ENCODE measurements at places on chromosomes 16 and 17. TPM values are rescaled to one million over a fixed set of nuclear protein-coding genes. Genes with fewer than 3 reads are reported as not detected.

- peaks cover 4% of the 10 kb centered on the region for H3K27me3 ChIP-seq
- no peak for DNase-seq
- H3K4me3 ChIP-seq = no peak overlapping the region
- peaks cover 10% of the 10 kb centered on the region for H3K4me1 ChIP-seq
These were observed 9.7 kb downstream of the ENPP7 start for GRCh38 chr17:79740413-79740812.

CACNA1G gene
- not detected for total RNA-seq

- no peak overlapping the region for H3K27ac ChIP-seq
- no peak overlapping the region for H3K4me3 ChIP-seq
- no peaks in the 10 kb centered on the region for H3K36me3 ChIP-seq
- DNase-seq = no peak
- H3K4me1 ChIP-seq = no peaks in the 10 kb centered on the region
These were observed 178.7 kb downstream of the SNX29 start for GRCh38 chr16:12155235-12155634.

HAS3 gene
- total RNA-seq = 5.9 TPM

ESRP2 gene
- total RNA-seq = 19.8 TPM

GRCh38 chr17:57943140-57943539 lies 12.1 kb downstream of the CUEDC1 start:
- no peaks in the 10 kb centered on the region for H3K36me3 ChIP-seq
- H3K27me3 ChIP-seq = no peaks in the 10 kb centered on the region
- DNase-seq = no peak
- no peak overlapping the region for H3K4me3 ChIP-seq

- no peaks in the 10 kb centered on the region for H3K27me3 ChIP-seq
- no peaks in the 10 kb centered on the region for H3K36me3 ChIP-seq
- no peak overlapping the region for H3K27ac ChIP-seq
- no peaks in the 10 kb centered on the region for H3K4me1 ChIP-seq
These were observed 305.4 kb downstream of the CEP112 start for GRCh38 chr17:65886315-65887245.

GRCh38 chr16:51648526-51648925 lies 497.5 kb upstream of the SALL1 start:
- H3K36me3 ChIP-seq = no peaks in the 10 kb centered on the region
- H3K27ac ChIP-seq = no peak overlapping the region
- no peak overlapping the region for H3K4me3 ChIP-seq
- H3K27me3 ChIP-seq = no peaks in the 10 kb centered on the region
- no peaks in the 10 kb centered on the region for H3K4me1 ChIP-seq
- DNase-seq = no peak

GRCh38 chr16:84931506-84931905 lies 79.8 kb downstream of the ZDHHC7 start:
- DNase-seq = no peak
- no peak overlapping the region for H3K27ac ChIP-seq
- no peak overlapping the region for H3K4me3 ChIP-seq
- no peaks in the 10 kb centered on the region for H3K27me3 ChIP-seq
- H3K36me3 ChIP-seq = no peaks in the 10 kb centered on the region
- peaks cover 26% of the 10 kb centered on the region for H3K4me1 ChIP-seq

- peak overlapping the region; percentile 83 for H3K27ac ChIP-seq
- peak; percentile 96 for DNase-seq
- peaks cover 64% of the 10 kb centered on the region for H3K4me1 ChIP-seq
- no peaks in the 10 kb centered on the region for H3K27me3 ChIP-seq
- H3K36me3 ChIP-seq = no peaks in the 10 kb centered on the region
These were observed 14.0 kb upstream of the MPRIP start for GRCh38 chr17:17028059-17028877.

DNA sequence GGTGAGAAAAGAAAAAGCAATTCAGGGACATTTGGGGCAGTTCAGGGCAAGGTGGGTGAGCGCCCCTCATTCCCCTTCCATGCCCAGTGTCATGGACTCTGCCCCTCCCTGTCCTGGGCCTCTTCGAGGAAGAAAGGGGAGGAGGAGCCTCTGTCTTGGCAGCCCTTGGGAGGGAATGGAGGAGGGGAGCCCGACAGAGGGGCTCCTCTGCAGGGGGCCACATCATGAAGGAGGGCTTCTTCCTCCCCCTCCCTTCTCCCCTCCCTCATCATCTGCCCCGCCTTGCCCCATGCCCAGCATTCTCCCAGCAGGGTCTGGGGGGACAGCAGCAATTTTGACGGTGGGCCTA lies 33.2 kb upstream of the TAC4 start:
- H3K4me1 ChIP-seq = peaks cover 11% of the 10 kb centered on the region
- no peak overlapping the region for H3K27ac ChIP-seq
- H3K27me3 ChIP-seq = peaks cover 40% of the 10 kb centered on the region
- DNase-seq = no peak

DNAJA3 gene
- total RNA-seq = 53.0 TPM

GRCh38 chr17:7068268-7068667 lies 11.8 kb downstream of the CLEC10A start:
- no peaks in the 10 kb centered on the region for H3K36me3 ChIP-seq
- DNase-seq = no peak
- no peaks in the 10 kb centered on the region for H3K4me1 ChIP-seq
- no peak overlapping the region for H3K27ac ChIP-seq
- no peak overlapping the region for H3K4me3 ChIP-seq

NEUROD2 gene
- total RNA-seq = not detected

B4GALNT2 gene
- total RNA-seq = not detected

GRCh38 chr16:11980136-11980844 lies 3.8 kb downstream of the SNX29 start:
- H3K4me1 ChIP-seq = peaks cover 6% of the 10 kb centered on the region
- H3K27ac ChIP-seq = no peak overlapping the region
- no peak overlapping the region for H3K4me3 ChIP-seq
- no peaks in the 10 kb centered on the region for H3K36me3 ChIP-seq

DNA sequence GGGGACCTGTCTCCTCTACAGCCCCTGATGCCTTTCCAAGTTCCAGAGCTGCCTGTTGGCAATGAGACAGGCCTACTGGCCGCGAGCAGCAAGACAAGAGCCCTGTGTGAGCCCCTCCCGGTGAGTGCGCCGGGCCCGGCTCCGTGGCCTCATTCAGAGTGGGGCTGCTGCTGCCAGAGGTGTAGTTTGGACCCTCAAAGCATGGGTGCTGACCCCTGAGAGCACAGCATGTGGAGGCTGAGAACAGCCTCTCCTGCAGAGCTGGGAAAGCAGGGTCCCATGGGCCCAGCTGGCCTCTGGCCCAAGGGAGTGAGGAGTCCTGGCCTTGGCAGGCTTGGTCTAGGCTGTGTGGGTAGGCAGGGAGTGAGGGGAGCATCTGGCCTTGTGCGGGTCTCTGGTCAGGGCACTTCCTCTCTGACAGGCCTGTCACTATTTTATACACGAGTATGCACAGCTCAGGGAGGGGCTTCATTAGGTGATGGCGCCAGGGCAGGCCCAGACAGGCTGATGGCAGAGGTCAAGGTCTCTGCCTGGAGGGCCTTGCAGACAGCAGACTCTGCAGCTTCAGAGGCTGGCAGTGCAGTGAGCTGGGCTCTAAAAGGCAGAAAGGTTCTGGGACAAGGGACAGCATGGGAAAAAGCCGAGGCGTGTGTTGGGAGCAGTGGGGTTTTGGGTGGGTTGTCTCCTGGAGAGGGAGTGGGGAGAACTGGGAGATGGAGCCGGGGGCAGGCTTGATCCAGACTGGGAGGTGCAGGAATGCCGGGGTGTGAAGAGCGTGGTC lies 43.4 kb downstream of the ADCY7 start:
- H3K4me1 ChIP-seq = peaks cover 12% of the 10 kb centered on the region
- DNase-seq = no peak
- H3K4me3 ChIP-seq = no peak overlapping the region
- no peak overlapping the region for H3K27ac ChIP-seq
- H3K27me3 ChIP-seq = no peaks in the 10 kb centered on the region

DNA sequence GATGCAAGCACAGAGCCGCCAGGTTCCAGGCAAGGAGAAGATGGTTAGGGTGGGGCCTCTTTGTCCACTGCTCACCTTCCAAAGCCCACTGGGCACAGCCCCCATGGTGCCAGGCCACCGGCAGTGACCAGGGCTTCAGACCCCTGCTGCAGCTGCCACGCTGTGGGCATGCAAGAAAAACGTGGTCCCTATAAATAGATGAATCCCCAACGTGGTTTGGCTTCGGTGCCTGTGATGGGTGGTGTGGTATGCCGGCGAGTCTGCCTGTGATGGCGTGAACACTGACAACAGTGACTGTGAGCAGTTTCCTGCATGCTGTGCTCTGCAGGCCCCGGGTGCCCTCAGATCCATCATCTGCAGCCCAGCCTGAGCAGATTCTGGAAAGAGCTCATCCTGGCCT lies 36.6 kb downstream of the RAB11FIP4 start:
- no peak overlapping the region for H3K4me3 ChIP-seq
- no peak for DNase-seq
- no peaks in the 10 kb centered on the region for H3K36me3 ChIP-seq
- H3K27me3 ChIP-seq = no peaks in the 10 kb centered on the region
- H3K27ac ChIP-seq = no peak overlapping the region

DNA sequence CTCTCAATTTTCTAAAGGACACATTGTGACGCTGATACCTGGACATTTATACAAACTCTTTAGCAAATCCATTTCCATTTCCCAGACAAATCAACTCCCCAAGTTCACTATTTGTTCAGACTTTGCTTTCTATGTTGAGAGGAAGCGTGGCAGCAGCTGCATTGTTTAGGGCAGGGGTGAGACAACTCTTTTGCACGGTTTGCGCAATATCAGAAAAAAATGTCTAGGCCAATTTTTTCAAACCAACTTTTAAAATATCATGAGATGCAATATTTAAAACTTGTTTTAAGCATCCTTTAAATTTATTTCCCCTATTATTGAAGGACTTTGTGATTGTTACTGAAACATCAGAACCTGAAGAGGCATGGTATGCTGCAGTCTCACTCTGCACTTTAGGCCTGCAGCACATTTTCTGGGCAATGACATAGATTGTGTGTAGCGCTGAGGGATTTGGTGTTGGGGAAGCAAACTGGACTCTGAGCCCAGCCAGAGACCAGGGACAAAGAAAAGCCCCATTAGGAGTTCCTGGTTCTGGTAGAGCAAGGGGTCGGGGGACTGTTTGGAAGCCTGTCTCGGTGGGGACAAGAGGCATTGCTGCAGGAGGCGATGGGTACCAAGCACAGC lies 6.4 kb upstream of the CCDC182 start:
- H3K27ac ChIP-seq = no peak overlapping the region
- H3K4me1 ChIP-seq = peaks cover 5% of the 10 kb centered on the region
- no peak for DNase-seq
- peaks cover 11% of the 10 kb centered on the region for H3K27me3 ChIP-seq
- H3K4me3 ChIP-seq = no peak overlapping the region
- H3K36me3 ChIP-seq = no peaks in the 10 kb centered on the region

DNA sequence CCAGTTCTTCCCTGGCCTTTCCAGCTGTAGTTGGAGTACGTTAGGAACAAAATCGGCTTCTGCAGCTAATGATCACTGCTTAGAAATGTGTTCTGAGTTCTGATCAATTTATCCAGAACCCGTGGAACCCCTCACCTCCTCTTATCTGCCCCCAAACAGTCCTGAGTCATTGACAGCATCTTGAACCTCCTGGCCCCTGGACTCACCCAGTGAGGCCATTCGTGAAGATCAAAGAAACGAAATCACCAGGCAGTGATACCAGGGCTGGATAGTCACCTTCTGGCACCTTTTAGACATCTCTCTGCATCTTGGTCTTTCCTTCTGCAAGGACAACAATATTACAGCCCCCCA lies 17.0 kb upstream of the EXOC7 start:
- H3K4me1 ChIP-seq = peaks cover 12% of the 10 kb centered on the region
- H3K4me3 ChIP-seq = no peak overlapping the region
- no peaks in the 10 kb centered on the region for H3K36me3 ChIP-seq

DNA sequence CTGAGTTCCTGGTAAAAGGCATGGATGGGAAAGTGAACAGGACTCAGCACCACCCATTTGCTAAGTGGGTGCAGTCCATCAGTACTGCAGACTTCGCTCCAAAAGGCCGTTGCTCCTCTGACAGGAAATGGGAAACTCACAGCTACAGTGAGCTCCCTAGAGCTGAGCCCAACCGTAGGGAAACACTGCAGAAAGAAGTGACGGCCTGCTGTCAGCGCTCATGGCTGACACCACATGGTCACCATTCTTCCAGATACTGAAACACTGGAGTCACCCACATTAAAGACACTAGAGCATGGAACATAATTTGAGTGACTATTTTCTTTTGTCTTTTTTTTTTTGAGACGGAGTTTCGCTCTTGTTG lies 31.9 kb downstream of the UBE2O start:
- peaks cover 26% of the 10 kb centered on the region for H3K4me1 ChIP-seq
- no peaks in the 10 kb centered on the region for H3K27me3 ChIP-seq
- DNase-seq = peak; percentile 49
- no peaks in the 10 kb centered on the region for H3K36me3 ChIP-seq

GRCh38 chr17:79949656-79950209 lies 85.9 kb downstream of the TBC1D16 start:
- peaks cover 25% of the 10 kb centered on the region for H3K4me1 ChIP-seq
- no peak overlapping the region for H3K4me3 ChIP-seq
- H3K27ac ChIP-seq = peak overlapping the region; percentile 65
- no peak for DNase-seq
- H3K36me3 ChIP-seq = peaks cover 58% of the 10 kb centered on the region

KRTAP4-16 gene
- total RNA-seq = not detected
